GM23248 (cell line): ENCODE measurements at places on chromosomes 4 and X.

- DNase-seq = no peak
Measured at GRCh38 chr4:58553031-58553430, 1442.8 kb upstream of the IGFBP7 start.

- DNase-seq = no peak
Measured at GRCh38 chr4:162557516-162558106, 393.8 kb upstream of the FSTL5 start.

- DNase-seq = peak; percentile 26
Measured at GRCh38 chr4:159410076-159410777, 307.3 kb downstream of the RAPGEF2 start.

GRCh38 chr4:128917781-128918180 is 108.3 kb downstream of the JADE1 start:
- no peak for DNase-seq

DNA sequence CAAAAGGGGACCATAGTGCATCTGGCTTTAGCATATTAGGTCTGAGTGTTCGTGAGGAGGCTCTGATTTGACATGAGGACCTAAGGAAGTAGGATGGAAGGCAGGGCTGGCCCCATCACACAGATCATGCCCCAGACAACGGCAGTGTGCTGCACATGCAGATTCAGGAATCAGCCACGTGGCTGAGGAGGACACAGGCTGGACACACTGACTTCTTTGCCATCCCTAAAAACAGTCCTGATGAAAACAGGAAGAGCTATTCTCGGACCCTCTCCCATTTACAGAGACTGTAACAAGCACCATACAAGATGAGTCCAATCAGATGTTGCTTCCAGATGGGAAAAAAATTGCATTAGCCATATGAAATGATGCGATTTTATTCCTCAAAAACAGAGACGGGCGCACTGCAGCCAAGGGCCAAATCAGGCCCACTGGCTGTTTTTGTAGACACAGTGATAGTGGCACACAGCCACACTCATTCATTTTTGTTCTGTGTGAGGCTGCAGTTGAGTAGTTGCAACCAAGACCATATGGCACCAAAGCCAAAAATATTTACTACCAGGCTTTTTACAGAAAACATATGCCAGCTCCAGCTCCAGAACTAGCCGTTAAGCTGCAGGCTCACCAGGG is 41.0 kb downstream of the ACSL1 start:
- DNase-seq = no peak

- DNase-seq = no peak
Measured at GRCh38 chr4:51999250-51999649, 20.9 kb downstream of the LRRC66 start.

GRCh38 chr4:41227902-41228301 is 13.6 kb upstream of the APBB2 start:
- no peak for DNase-seq

DNA sequence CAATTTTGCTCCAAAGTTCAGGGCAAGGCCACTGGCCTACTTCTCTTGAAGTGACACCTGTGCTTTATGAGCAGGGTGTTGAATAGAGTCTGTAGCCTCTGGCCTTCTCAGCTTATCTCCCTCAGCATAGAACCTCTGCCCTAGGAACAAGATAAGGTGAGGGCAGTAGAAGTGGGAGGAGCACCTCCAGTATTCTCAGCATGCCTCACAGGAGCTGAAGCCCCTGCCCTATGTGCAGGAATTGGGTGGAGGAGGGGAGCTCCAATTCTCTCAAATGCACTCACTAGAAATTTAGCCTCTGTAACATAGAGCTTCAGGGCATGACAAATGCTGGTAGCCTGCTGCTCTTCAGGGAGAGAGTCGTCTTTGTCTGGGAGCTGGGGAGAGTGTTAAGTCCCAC is 479.3 kb downstream of the IL1RAPL1 start:
- no peak for DNase-seq

DNA sequence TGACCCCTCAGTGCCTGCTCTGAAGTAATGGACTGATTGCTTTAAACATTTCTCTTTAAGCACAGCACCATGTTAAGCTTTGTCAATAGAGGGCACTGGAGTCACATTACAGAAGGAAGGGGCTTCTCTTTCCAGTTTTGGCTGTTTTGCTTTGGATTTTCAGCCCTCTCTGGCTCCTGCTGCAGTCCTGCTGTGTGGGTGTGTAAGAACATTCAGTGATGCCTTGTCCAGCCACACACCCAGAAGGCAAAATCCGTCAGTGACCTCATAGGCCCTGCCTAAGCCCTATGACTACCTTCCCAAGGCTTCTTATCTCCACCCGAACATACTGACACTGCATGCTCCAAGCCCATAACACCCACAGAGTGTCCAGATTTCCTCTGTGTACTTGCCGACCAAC is 215.3 kb upstream of the CTSO start:
- DNase-seq = peak; percentile 90

- peak; percentile 75 for DNase-seq
Measured at GRCh38 chr4:17811078-17811603, 362 bp downstream of the NCAPG start.

- DNase-seq = no peak
Measured at GRCh38 chrX:139811942-139812629, 104.1 kb upstream of the MCF2 start.

DNA sequence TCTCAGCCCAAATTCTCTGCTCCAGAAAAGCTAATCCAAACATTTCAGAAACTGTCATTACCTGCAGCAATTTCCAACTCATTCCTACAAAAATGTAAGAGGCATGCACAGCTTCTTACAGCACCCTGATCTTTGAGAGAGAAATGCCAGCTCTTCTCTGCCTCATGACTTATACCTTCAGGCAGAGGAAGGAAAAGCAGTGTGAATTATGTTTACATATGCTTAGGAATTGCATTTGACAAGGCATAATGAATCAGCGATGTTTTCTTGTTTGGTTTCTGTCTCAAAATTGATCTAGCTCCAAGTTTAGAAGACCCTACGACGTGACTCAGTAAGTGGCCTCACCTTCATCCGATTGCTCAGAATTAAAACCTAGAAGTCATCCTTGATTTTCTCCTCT is 21.8 kb upstream of the AGA start:
- DNase-seq = no peak

DNA sequence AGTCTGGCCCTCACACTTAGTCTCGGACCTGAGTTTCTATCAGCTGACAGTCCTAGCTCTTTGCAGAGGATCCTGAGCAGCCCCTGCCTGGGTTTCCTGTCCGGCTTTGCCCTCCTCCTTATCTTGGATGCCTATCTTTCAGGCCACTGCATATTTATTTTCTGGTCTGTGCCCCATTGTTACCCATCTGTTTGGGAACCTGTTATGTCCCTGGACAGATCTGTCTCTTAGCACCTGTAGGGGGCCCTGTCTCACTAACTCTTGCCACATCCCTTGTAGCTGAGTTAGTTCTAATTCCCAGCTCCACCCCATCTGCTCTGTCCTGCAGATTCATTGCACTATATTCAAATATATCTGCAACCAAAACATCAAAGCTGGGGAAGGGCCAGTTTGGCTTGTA is 514.9 kb upstream of the LCORL start:
- no peak for DNase-seq

DNA sequence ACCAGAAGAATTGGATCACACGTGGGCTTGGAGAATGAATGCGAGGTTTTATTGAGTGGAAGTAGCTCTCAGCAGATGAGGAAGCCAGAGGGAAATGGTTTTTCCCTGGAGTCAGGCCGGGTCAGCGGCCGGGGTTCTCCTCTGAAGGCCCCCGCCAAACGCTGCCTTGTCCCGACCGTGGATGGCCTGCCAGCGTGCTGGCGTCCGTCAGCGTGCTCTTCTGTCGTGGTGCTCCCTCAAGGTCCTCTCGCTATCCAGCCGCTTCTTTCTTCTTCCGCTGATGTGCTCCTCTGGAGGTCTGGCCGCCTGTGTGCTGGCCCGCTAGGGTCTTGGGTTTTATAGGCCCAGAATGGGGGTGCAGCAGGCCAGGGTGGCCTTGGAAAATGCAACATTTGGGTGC is 632.2 kb downstream of the TRAM1L1 start:
- no peak for DNase-seq

DNA sequence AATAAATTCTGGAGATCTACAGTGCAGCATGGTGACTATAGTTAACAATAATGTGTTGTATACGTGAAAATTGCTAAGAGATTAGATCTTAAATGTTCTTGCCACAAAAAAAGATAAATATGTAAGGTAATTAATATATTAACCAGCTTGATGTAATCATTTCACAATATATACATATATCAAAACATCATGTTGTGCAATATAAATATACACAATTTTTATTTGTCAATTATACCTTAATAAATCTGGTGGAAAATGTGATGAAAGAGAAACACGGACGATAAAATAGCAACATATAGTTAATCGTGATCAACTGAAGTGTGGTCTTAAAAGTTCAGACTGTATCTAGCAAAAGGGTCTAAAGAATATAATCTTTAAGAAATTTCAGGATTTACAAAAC is 16.5 kb upstream of the NDNF start:
- no peak for DNase-seq

- DNase-seq = no peak
Measured at GRCh38 chr4:6364146-6364545, 94.5 kb downstream of the WFS1 start.

GRCh38 chr4:79865201-79865597 is 207.8 kb downstream of the ANTXR2 start:
- peak; percentile 67 for DNase-seq

GRCh38 chr4:16158504-16158852 is 67.8 kb downstream of the TAPT1 start:
- DNase-seq = no peak

GRCh38 chr4:60726779-60727178 is 473.3 kb upstream of the ADGRL3 start:
- DNase-seq = no peak

GRCh38 chr4:182297659-182298058 is 54.5 kb downstream of the TENM3 start:
- no peak for DNase-seq

GRCh38 chrX:44267116-44267515 is 76.4 kb downstream of the EFHC2 start:
- DNase-seq = peak; percentile 4

- DNase-seq = peak; percentile 68
Measured at GRCh38 chrX:44343412-44344141, at the start of gene EFHC2. Gene EFHC2 (minus strand): TSS chrX:44343672. CDS start chrX:44343588, 84 bp downstream.

GRCh38 chr4:90474484-90474883 is 347.3 kb downstream of the CCSER1 start:
- no peak for DNase-seq

DNA sequence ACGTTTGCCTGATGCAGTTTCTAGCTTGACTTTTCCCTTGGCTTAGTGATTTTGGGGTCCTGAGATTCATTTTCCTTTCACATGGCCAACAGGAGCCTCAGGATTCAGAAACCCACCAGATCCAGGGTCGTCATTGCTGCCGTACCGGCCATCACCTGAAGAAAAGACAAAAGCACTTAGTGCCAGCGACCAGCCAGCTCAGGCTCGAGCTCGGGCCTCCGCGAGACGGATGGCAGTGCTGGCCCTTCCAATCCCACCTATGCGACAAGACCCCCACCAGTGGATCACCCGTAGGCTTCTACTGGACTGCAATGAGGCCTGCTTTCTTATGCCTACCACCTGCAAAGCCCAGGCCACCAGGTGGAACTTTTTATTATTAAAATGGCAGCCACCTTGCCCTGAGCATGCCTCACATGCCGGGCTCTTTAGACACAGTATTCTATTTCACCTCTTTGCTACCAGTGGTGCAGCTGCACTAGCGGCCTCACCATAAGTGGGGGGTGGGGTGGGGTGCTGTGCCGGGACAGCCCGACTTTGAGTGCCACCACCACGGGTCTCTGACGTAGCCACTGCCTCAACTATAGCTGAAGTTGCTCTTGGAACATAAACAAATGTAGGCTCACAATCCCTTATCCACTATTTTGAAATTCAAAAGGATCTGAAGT is 84.3 kb downstream of the MTMR1 start:
- no peak for DNase-seq

- DNase-seq = no peak
Measured at GRCh38 chr4:87445964-87446363, 23.6 kb downstream of the NUDT9 start.

GRCh38 chr4:53012738-53013137 is 150.6 kb downstream of the RASL11B start:
- peak; percentile 47 for DNase-seq

DNA sequence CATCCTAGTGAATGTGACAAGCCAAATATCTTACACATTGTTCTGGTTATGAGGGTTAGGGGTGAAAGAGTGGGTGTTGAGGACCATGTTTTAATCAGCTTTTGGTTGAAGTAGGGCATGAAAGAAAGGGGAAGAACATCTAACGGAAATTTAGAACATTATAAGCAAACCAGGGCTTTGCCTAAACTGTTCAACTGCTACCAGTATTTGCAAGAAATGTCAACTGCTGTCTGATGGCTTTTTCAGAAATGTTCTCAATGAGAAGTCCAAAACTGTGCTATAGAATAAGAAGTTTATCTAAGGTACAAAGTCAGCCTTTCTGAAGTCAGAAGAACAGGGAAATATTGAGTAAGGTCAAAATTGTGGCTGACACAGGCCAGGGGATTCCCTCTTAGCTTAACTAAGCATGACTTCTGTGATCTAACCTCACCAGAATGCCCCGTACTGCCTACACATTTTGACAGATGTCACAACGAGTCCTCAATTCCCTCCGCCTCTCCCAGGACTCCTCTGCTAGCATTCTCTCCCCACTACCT is 67.1 kb downstream of the DTHD1 start:
- no peak for DNase-seq

DNA sequence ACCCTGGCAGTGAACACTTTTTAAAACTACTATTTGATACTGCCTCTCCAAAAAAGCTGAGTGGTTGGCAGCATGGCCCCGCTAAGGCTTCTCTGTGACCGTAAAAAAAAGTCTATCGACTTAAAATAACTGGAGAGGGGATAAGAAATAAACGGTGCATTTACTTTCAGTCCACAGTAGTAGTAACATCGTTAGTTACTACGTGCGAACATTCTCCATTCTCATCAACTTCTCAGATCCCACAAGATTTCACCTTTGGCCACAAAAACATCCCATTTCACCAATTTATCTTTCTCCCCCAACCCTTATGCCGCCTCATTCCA is 524 bp upstream of the EXOSC9 start:
- DNase-seq = no peak

DNA sequence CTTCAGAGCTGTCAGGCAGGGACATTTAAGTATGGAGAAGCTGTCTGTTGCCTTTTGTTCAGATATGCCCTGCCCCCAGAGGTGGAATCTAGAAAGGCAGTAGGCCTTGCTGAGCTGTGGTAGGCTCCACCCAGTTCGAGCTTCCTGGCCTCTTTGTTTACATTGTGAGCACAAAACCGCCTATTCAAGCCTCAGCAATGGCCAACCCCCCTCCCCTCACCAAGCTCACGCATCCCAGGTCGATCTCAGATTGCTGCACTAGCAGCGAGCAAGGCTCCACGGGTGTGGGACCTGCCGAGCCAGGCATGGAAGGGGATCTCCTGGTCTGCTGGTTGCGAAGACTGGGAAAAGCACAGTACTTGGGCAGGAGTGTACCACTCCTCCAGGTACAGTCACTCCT is 59.3 kb downstream of the ZNF674 start:
- no peak for DNase-seq

DNA sequence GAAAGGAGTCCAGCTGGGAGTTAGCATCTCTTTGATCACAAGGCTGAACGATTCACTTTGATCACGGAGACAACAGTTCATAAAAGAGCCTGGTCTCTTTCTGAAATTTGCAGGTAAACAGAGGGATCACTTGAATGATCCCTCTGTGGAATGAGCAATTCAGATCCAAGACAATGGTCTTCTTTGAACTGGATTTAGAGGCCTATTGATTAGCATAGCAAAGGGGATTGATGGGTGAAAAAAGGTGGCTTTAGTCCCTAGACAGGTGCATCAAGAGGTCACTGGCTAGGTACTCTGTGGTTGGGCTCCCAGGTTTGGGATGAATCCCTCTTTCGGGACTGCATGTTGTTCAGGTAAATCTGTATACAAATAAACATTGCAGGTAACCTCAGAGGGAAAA is 223.8 kb upstream of the TAPT1 start:
- no peak for DNase-seq

- DNase-seq = no peak
Measured at GRCh38 chr4:81197864-81198524, 17.0 kb downstream of the PRKG2 start.
